Chondrocyte (in vitro differentiated cells): ENCODE measurements at places on chromosomes 16 and 17. TPM values are rescaled to one million over a fixed set of nuclear protein-coding genes. Genes with fewer than 3 reads are reported as not detected.
A peak's percentile ranks its signal among the peaks of the same experiment; 100 is the strongest.

The ZNF594 gene
- 4.1 to 8.5 TPM (median 4.7 TPM) in 3 replicates for total RNA-seq

DNA sequence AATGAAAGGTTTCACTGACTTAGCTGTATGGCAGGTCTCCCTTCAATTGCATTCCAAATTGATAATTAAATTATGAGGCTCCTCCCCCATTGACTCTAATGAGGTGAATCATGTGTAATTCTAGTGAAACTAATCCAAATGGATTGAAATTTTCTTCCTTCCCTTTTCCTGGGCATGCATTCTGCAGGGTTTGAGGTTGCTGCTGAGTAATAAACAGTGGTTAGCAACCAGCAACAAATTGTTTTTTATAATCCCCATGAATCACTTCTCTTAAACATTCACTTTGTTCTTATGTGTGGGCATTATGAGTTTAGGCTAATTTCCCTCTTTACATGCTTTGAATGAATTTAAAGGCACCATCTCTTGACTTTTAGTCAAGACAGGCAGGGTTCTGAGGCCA lies 43.4 kb downstream of the MYOCD start:
- DNase-seq = no peak
- no peak overlapping the region for H3K27ac ChIP-seq
- H3K36me3 ChIP-seq = peaks cover 5% of the 10 kb centered on the region
- peaks cover 11% of the 10 kb centered on the region for H3K4me1 ChIP-seq

DNA sequence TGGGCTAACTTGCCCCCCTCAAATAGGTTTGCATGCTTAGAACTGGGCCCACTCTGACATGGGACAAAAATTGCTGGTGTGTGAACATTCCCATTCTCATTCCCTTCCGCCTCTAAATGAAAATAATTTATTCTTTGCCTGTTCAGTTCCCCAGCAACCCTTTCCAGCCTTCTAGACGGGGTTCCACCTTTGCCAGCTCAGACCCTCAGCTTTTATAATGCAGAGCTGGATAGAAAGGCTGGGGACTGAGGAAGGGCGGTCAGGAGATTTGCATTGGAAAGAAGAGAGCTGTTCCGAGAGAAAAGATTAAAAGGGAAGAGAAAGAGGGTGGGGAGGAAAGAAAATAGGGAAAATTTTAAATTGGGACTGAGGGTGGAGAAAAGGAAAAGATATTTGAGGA lies 151.1 kb upstream of the WSCD1 start:
- H3K4me1 ChIP-seq = peaks cover 3% of the 10 kb centered on the region
- peaks cover 14% of the 10 kb centered on the region for H3K27me3 ChIP-seq
- DNase-seq = peak; percentile 13
- no peaks in the 10 kb centered on the region for H3K36me3 ChIP-seq
- no peak overlapping the region for H3K4me3 ChIP-seq

DNA sequence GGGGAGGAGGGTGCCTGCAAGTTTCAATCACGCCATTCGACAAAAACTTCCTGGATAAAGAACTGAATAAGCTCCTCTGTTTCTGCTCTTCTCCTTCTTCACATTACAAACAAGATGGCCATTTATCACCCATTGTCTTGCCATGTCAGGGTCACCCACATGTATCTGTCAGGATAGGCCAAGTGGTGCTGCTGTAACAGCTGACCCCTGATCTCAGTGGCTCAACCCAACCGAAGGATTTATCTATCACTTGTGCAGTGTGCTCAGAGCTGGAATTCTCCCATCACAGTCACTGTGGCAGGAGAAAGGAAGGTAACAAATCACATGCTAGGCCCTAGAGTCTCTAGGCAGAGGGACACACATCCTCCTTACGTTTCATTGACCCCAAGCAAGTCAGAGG lies 210.0 kb upstream of the CDH5 start:
- H3K4me1 ChIP-seq = peaks cover 48% of the 10 kb centered on the region
- no peak for DNase-seq
- no peak overlapping the region for H3K4me3 ChIP-seq
- H3K27ac ChIP-seq = no peak overlapping the region
- no peaks in the 10 kb centered on the region for H3K27me3 ChIP-seq

DNA sequence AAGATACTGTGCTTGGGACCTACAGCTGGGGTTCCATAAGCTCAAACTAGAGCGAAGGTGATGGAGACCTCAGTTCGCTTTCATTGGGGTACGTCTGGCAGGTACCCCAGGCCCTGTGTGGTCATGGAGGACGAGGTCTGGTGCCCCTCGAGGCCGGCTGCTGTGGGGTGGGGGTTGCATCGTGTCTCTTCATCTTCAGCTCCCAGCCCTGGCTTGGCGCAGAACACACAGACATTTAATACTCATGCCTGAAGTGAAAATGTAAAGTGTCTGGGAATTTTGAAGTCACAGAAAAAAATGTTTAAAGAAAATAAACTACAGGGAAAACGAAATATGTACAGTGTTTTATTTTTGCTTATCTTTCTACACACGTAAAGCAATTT lies 80.5 kb downstream of the TBC1D16 start:
- peaks cover 69% of the 10 kb centered on the region for H3K4me1 ChIP-seq
- DNase-seq = peak; percentile 67
- no peak overlapping the region for H3K4me3 ChIP-seq
- no peaks in the 10 kb centered on the region for H3K36me3 ChIP-seq
- no peaks in the 10 kb centered on the region for H3K27me3 ChIP-seq

GRCh38 chr17:37802061-37802595 lies 57.3 kb upstream of the HNF1B start:
- peak overlapping the region; percentile 88 for H3K27ac ChIP-seq
- no peak for DNase-seq
- no peaks in the 10 kb centered on the region for H3K27me3 ChIP-seq

GRCh38 chr16:79407461-79408135 lies 192.9 kb downstream of the MAF start:
- no peak overlapping the region for H3K27ac ChIP-seq
- H3K4me3 ChIP-seq = no peak overlapping the region

GRCh38 chr17:41001795-41002194 lies 2.1 kb upstream of the KRTAP3-2 start:
- peaks cover 3% of the 10 kb centered on the region for H3K4me1 ChIP-seq
- no peak for DNase-seq
- no peaks in the 10 kb centered on the region for H3K36me3 ChIP-seq
- H3K4me3 ChIP-seq = no peak overlapping the region
- no peak overlapping the region for H3K27ac ChIP-seq
